Epithelial cell of proximal tubule (primary cell): ENCODE measurements at places on chromosomes 4 and X.
A peak's percentile ranks its signal among the peaks of the same experiment; 100 is the strongest.

- DNase-seq, result no peak
Measured at GRCh38 chr4:38060829-38061431, 100.7 kb downstream of the PTTG2 start.

DNA sequence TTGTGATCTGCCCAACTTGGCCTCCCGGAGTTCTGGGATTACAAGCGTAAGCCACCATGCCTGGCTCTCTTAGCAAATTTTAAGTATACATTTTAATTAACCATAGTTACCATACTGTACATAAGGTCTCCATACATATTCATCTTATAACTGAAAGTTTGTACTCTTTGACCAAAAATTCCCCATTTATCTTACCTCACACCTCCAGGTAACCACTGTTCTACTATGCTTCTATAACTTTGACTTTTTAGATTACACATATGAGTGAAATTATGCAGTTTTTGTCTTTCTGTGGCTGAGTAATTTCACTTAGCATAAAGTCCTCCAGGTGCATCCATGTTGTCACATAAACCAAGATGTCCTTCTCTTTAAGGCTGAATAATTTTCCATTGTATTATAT is 17.4 kb downstream of the C4orf51 start:
- DNase-seq, result no peak

DNA sequence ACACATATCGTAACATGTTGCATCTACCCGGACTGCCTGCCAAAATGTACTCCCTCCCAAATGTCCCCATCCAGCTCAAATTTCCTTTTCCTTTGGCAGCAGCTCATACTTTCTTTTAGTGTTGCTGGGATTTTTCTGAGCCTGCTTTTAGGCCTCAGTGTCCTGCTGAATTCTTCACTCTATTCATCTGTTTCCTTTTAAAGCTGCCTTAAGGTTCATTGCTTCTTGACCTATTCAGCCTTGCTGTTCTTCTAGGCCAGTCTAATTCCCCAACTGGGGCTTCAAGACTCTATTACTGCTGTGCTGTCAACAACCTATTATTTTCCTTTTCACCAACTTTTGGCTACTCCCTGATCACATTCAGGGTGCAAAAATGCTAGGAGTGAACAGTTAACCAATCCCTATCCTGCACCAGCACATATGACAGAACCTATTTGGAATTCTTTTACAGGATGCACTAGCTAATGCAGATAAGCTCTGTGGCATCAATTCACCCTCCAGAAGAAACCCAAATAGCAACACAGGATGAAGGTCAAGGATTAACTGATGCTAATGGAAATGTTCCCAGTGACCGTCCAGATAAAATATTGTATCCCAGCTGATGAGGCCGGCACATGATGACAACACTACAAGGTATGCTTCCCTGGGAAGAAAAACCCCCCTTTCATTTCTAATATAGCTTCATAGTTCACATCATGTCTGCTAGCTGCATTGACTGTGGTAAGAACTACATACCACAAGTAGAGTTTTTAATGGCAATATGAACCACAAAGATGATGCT is 114.7 kb upstream of the TTC29 start:
- DNase-seq, result no peak

GRCh38 chrX:38357747-38358673 is 5.6 kb downstream of the OTC start:
- no peak for DNase-seq

GRCh38 chr4:1403591-1404572 is 2.4 kb downstream of the NKX1-1 start:
- no peak for DNase-seq

DNA sequence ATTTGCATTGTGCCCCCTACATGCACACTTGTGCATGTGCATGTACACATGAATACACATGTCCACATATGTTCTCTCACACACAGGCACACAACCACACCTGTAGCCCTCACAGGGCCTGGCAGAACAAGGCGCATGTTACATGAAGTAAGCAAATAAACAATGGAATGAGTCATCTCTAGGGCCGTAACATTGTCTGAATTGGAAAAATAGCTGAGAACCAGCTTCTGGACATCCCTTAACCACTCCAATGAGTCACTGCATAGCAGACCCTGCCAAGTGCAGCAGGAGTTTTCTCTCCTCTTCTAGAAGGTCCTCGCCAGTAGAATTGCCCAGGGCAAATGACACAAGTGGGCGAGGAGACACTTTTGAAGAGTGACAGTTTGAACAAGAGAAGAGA is 66.1 kb downstream of the MAGEA10 start:
- peak; percentile 27 for DNase-seq

DNA sequence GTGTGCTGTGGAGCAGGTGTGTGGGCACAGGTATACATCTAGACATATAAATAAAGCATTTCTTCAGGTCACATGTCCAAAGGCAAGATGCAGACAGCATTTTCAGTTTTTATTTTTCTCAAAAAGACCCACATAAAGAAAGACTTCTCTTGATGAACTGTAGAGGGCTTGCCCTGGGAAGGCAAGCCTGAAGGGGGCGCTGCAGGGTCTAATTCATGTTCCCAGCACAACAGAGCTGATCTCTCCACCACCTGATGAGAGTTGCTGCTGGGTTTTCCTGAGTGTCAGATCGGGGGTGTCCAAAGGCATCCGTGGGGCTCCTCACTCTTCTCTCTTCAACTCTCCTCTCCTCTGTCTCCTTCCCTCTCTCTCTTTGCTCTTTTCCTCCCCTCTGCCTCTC is 26.6 kb downstream of the ADRA2C start:
- DNase-seq, result no peak

DNA sequence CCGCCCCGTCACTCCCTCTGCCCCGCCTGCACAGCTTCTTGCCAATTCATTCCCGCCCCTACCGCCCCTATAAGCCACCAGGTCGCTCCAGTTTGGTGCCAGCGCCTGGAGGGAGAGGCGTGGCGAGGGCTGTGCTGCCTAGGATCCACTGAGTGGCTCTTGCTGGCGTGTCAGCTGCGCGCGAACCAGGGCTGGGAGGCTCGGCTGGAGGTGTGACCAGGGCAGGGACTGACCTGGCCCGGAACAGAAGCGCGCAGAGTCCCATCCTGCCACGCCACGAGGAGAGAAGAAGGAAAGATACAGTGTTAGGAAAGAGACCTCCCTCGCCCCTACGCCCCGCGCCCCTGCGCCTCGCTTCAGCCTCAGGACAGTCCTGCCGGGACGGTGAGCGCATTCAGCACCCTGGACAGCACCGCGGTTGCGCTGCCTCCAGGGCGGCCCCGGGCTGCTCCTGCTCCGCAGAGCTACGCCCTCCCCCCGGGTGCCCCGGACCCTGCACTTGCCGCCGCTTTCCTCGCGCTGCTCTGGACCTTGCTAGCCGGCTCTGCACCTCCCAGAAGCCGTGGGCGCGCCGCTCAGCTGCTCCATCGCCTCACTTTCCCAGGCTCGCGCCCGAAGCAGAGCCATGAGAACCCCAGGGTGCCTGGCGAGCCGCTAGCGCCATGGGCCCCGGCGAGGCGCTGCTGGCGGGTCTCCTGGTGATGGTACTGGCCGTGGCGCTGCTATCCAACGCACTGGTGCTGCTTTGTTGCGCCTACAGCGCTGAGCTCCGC is at the start of gene GPR78:
Gene GPR78 (plus strand): TSS at position 72 of the 773 bp plus-strand sequence. CDS start 591 bp downstream, at position 663.
- DNase-seq, result no peak

- DNase-seq, result no peak
Measured at GRCh38 chr4:111013846-111014245, 391.0 kb upstream of the PITX2 start.
